ENCODE measurements at places on chromosomes 7 and 10.

DNA sequence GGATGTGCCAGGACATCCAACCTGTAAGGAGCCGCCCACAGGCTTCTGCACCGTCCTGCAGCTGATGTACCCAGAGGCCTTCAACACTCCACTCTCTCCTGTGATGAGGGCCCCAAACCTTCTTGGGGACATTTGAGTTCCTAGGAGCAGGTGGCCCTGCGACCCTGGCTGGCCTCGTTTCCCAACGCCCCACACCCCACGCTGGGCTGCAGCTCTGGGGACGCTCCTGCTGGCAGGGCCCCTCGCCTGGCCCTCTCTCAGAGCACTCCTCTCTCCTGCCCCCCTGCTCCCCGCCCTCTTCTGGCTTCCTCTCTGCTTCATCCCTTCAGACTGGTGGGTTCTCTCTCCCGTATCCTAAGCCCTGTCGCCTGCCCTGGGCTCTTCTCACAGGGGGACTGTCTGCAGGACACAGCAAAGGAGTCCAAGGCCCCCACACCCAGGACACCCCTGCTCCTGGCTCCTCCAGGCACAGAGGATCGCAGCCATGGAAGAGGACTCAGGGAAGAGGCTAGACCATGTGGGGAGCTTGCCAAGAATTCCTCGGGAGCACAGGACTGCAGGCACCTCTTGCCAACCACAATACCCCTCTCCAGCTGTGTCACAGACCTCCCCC, 541.4 kb downstream of the TCERG1L start:
- no peak for DNase-seq

- DNase-seq, result no peak
These were observed 108.2 kb upstream of the NFE2L3 start for GRCh38 chr7:26043801-26044200.

GRCh38 chr7:137846827-137847567, at the start of gene DGKI:
Gene DGKI (minus strand): TSS chr7:137846974.
- peak; percentile 51 for DNase-seq

- DNase-seq, result no peak
These were observed 49.6 kb upstream of the PDCD4 start for GRCh38 chr10:110822035-110822711.

- no peak for DNase-seq
These were observed 178.7 kb upstream of the PRSS58 start for GRCh38 chr7:142436601-142437000.

GRCh38 chr7:91556956-91557650, 292.9 kb downstream of the FZD1 start:
- no peak for DNase-seq

- DNase-seq, result no peak
These were observed 63.8 kb upstream of the PPP1R9A start for GRCh38 chr7:94843553-94843952.

DNA sequence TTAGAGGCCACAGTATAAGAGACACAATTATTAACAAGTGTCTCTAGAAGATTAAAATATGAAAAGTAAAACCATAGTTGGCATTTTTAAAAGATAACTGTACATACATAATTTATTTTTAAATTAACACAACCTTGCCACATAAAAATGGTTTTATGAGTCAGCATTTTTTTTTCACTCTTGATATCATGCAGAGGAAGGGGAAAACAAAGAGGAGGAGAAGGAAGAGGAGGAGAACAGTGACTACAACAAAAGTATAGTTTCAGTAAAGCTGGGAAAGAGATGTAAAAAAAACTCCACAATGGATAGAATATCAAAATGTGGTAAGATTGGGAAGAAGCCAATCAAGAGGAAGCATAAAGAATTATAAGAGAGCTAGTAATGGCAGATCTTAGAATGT, 34.0 kb downstream of the CH25H start:
- no peak for DNase-seq

- no peak for DNase-seq
These were observed 14.4 kb upstream of the MYL7 start for GRCh38 chr7:44155191-44156185.

DNA sequence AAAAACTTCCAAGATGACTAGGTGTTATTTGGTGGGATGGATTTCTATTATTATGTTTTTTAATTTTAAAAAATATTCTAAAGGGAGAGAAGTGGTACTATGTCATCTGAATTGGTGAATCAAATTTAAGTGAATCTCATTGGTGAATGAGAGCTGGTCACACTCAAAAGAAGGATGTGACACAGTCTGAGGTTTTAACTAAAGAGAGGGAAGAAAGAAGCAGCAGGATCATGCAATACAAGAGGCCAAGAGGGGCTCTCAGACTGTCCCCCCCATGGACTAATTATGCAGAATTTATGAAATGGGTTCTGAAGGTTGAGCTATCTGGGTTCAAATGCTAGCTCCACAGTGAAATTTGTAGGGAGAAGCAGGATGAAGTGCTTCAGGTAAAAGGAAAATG, 16.2 kb downstream of the MACC1 start:
- no peak for DNase-seq

GRCh38 chr10:126425032-126425431, 36.8 kb upstream of the ADAM12 start:
- DNase-seq, result no peak

GRCh38 chr7:102008535-102009262, 191.3 kb downstream of the CUX1 start:
- no peak for DNase-seq

- DNase-seq, result no peak
These were observed 12.6 kb downstream of the VIM start for GRCh38 chr10:17240616-17241015.

DNA sequence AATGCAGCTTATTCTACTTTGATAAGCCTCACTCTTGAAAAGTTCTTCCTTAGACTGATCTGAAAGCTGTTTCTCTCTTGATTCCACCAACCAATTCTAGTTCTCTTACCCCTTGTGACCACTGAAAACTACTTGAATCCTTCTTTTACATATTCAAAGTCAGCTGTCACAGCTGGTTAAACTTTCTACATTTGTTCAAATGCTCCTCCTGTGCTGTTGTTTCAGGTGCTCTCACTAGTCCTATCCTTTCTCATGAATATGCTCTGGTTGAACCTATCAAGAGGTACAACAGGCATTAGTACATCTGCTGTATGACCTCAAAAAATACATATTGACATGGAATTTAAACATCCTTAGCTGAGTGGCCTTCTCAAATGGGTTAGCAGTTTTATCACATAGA, 91.5 kb downstream of the MYO3A start:
- DNase-seq, result no peak

DNA sequence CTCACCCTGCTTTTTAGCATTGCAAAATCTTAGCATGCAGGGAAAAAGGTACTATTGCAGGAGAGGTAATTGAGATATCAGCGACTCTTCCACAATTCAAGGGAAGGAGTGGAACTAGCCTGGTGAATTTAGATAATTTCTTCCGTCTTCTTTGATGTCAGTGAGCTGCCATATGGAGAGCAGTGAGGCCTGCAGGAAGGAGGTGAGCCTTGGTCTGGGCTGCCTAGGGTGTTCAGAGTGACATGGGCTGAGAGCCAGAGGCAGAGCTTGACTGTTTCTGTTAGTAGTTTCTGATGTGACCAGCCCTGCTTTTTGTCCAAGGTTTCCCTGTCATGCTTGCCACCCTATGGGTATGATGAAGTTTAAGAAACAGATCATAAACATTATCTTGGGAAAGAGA, 28.6 kb downstream of the KAT6B start:
- no peak for DNase-seq

DNA sequence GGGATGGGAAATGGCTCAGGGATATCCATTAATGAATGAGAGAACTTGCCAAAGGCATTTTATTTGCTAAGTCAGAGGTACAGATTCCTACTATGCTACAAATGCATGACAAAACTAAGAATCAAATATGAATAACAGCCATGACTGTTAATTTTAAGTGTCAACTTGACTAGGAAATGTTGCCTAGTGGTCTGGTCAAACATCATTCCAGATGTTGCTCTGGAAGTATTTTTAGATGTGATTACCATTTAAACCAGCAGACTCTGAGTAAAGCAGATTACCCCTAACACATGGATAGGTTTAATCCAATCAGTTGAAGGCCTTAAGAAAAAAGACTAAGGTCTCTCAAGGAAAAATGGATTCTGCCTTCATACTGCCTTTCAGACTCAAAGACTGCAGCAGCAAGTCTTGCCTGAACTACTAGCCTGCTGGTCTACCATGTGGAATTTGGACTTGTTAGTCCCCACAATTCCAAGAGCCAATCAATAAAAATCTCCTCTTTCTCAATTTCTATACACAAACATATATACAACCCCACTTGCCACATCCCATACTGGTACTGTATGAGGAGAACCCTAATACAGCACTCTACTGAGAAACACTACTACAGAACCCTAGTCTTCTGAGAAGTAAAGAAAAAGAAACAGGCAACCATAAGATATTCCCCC, 119.1 kb downstream of the NRBF2 start:
- no peak for DNase-seq

DNA sequence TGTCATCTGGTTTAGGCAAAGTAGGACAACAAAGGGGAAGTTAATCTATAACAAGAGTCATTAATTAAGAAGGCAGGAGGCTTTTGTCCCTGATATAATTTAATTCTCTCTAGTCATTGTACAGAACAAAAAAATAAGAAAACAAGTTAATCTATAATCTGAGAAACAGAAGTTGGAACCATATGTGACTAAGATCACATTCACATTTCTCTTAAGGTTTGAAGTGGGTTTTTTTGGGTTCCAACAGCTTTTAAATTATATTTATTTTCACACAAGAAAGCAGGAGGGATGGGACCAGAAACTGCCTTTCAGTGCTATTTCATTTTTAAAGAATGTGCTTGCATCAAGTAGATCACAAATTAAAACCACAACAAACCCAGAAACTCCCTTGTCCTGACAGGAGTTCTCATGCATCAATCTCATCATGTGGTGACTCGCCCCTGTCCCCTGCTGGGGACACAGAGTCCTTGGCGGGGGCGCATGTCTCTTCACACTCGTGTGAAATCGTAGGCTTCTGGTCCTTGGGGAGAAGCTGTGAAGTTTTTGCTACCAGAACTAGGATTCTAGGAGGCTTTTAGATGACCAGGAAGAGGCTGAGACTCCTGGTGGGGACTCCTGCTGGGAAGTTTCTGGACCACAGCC, 10.1 kb upstream of the OPN4 start:
- no peak for DNase-seq

GRCh38 chr10:75043256-75044131, 68.0 kb upstream of the SAMD8 start:
- DNase-seq, result no peak

- DNase-seq, result no peak
These were observed 64.1 kb upstream of the MALRD1 start for GRCh38 chr10:18984531-18984930.

DNA sequence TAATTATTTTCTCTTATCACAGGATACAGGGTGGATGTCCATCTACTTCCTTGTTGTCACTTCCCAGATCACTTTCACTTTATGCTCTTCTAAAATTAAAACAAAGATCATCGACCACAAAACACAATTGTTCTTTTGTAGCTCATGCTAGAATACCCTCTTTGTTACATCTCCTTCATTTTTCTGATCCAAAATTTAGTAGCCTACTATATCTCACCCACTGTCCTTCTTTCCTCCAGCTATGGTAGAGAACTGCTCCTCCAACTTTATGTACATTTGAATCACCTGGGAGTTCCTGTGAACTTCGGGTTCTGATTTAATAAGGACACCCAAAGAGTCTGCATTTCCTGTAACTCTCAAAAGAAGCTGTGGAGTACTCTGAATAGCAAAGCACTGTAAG, 1.2 kb upstream of the AHR start:
- peak; percentile 85 for DNase-seq
